Cerebellar nuclear complex (tissue), 1 donor: ENCODE measurements at places on chromosomes 3 and 15.

DNA sequence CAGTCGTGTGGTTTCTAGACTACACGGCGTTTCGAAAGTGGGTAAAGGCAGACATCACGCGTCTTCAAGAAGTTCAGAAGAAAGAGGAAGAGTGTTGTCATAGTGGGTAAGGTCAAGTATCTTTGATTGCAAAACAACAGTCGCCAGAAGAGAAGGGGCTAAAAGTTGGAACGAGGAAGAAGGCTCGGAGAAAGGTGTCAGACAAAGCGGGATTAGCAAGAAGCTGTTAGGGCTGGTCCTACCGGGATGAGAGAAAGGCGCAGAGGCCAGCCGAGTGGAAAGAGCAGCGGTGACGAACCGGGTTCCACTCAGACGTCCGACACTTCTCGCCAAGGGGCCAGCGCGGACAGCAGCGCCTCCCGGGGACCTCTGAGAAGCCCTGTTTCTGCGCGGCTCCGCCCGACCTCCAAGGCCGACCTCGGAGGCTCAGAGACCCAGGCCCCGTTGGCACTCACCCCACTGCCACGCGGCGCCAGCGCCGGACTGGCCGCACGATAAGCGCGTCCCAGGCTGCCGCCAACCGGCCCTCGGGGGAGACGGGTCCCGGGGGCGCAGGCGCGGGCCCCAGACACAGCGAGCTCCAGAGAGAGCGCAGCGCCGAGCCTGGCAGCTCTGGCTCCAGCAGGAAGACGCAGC is 436 bp downstream of the ADPGK start:
- DNase-seq, result no peak

DNA sequence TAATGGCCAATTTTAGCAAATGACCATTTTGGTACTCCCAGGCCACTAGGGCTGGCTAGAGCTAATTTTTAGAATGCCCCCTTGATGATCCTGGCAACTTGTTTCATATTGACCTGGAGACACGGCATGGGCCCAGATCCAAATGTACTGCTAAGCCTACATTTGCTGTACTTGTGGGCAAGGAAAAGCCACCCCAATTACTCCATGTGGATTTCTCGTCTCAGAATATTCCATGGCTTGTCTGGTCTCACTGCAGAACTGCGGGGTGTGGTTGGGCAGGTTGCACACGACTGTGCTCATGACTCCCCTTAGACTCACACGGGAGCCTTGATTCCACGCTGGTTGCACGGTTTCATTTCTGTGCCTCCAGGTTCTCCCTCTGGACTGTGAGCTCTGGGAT is 140.9 kb downstream of the RPLP1 start:
- DNase-seq, result no peak

GRCh38 chr15:89845305-89845893 is 30.7 kb upstream of the ANPEP start:
- DNase-seq, result no peak

- DNase-seq, result no peak
These were observed 11.5 kb downstream of the LIPC start for GRCh38 chr15:58443308-58443707.

GRCh38 chr3:156513619-156514018 is 41.3 kb downstream of the SSR3 start:
- no peak for DNase-seq

DNA sequence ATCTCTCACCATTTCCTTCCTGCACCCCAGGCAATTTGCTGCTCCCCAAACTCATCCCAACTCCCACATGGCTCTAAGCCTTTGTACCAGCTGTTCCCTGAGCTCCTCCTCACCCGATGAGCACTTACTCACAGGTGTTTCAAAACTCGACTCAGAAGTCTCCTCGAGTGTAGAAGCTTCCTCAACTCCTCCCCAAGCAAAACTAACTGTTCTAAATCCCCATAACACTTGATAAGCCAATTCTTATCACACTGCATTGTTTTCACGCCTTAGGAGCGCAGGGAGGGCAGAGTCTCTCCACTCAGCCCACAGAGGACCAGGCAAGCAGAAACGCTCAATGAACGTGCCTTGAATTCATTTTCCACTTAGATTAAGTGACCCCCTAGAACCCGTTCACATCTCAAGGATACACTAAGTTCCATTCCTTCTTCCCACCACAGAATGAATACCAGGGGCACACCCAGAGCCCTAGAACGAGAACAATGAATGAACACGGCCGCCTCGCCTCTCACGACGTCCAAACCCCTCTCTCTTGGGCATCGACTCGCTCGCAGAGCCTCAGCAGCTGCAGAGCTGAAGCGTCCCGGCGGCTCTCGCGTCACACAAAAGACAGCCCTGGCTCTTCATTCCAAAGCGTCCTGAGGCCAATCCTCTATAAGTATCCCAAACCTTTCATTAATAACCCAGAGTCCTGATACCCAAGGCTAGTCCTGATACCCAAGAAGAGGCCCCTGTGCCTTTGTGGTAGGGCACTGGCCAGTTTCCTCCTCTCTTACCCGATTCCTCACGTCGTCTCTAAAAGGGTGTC is 1.1 kb downstream of the RAF1 start:
- no peak for DNase-seq

- no peak for DNase-seq
These were observed 41.3 kb downstream of the MYRIP start for GRCh38 chr3:39850716-39851032.

- DNase-seq, result no peak
These were observed 170.6 kb upstream of the TSC22D2 start for GRCh38 chr3:150237490-150237889.

DNA sequence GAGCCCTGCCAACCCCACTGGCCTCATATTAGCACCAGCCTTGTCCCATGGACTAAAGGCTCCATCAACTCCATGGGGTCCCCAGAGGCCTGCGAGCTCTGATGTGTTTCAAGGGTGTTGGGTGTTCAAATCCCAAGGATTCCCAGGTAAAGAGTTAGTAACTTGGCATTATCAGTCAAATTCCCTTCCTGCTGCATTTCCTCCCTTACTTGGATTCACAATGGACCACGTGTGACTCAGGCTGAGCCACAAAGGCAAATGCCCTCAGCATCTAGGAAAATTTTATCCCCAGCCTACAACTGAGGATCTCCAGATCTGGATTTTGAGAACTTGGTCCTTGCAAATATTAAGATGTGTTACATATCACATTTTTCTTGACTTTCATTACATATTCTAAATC is 58.8 kb downstream of the GADL1 start:
- DNase-seq, result no peak

DNA sequence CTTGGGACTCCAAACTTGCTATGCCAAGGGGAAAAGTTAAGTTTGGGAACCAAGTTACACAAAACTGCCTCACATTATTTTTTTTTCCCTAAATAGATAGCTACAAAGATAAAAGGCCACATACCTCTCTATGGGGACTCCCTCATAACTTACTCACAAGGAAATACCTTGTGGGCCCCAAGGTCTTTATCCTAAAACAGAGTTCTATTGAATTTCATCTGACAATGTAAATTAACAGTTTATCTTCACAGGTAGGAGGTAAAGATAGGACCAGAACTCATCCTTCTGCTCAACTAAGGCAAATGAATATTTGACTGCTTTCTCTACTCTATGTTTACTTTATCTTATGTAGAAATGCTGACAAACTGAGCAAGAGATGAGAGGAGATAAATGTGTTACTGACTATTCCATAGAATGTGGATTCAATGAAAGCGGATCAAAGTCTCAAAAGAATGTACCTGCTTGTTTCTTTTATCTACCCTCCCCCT is 1278.0 kb downstream of the OTOL1 start:
- no peak for DNase-seq

- DNase-seq, result no peak
These were observed 100.7 kb downstream of the RBMS3 start for GRCh38 chr3:29381595-29381994.

DNA sequence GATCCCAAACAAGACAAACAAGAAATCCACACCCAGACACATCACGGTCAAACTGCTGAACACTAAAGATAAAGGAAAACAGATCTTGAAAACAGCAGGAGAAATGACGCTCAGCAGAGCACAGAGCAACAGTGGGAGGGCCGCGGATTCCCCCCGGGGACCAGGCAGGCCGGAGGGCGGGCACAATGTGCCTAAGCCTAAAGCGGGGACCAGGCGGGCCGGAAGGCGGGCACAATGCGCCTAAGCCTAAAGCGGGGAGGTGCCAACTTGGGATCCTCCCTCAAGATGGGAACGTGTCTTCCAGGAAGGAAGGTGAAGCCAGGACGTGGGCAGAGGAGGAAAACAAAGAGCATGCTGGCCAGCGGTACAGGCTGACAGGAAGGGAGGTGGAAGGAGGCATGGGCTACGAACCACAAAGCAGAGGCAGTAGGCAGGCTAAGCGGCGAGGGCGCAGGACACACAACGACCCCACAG is 31.1 kb downstream of the CYFIP1 start:
- no peak for DNase-seq

GRCh38 chr3:186883686-186884058 is 41.2 kb downstream of the ADIPOQ start:
- no peak for DNase-seq

DNA sequence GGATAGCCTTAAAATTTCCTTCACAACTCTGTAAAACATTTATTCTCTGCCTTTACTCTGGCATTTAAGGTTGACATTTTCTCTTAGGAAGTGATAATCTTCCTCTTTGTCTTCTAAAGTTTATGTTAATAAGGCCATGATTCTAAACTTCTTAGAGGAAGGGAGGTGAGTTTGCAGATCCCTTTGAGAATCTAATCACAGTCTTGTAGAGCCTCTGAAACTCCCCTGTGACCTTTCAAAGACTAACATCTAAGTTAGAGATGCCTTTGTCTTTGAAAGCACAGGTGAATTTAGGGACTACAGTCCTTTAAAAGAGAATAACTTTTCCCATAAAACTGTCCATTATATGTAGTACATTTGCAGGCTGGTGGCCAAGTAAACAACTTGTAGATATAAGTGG is 115.1 kb downstream of the PLCL2 start:
- DNase-seq, result no peak

DNA sequence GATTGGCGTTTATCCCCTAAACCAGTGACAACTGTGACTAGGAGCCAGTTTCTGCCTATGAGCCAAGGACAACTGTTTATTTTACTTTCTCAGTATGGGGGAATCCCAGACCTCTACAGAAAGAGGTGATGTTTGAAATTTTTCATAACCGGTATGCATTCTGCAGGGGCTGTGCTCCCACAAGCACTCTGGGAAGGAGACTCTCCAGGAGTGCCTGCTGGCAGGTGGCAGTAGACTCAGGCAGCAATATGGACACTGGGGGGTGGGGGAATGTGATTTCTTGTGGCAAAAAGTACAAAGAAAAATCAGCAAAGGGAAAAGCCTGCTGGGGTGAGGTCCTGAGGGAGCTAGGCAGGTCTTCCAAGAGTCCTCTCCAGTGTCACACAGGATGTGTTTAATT is 5.9 kb downstream of the TGM4 start:
- DNase-seq, result no peak

DNA sequence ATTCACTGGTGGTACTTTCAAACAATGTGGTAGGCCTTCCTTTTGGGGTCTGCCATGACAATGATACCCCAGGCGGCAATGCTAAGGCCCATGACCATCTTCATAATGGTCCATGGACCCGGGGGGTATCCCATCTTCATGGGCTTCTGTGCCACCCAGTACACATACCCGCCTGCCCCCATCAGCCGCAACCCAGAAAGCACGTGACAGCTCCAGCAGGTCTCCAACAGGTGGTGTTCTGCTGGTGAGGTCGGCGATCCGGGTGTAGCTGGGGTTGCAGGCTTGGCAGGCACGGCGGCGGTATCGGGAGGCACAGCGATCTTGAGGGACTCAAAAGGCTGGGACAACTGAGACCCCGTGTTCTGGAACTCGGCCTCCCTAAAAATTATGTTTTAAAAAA is 214.5 kb downstream of the SNRPN start:
- no peak for DNase-seq

DNA sequence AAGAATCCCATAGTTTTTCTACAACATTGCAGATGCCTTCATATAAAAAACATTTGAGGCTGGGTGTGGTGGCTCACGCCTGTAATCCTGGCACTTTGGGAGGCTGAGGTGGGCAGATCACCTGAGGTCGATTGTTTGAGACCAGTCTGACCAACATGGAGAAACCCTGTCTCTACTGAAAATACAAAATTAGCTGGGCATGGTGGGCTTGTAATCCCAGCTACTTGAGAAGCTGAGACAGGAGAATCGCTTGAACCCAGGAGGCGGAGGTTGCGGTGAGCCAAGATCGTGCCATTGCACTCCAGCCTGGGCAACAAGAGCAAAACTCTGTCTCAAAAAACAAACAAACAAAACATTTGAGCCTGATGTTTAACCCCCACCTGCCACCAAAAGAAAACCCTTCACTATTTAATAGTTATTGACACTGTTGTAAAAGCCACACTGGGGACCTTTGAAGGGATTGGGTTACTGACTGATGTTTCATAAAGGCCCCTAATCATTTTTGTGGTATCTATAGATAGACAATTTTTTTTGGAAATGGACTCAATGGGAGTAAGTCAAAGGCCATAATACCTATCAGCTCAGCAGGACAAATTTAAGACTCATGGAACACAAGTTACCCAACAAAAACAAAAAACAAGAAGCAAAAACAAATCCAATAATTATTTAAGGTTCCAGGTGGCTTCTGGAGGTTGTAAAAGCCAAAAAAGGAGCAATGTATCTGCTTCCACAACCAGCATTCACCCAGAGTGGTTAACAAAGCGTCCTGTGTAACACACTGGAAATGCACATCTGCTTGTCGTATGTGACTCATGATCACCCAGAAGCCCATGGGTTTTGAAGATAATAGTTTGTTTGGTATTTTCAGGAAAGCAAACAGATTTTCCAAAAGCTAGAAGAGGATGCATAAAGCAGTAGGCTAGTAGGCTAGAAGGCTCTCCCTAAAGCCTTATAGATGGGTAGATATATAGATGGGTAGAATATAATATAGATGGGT is 41.2 kb downstream of the CDCP1 start:
- no peak for DNase-seq

DNA sequence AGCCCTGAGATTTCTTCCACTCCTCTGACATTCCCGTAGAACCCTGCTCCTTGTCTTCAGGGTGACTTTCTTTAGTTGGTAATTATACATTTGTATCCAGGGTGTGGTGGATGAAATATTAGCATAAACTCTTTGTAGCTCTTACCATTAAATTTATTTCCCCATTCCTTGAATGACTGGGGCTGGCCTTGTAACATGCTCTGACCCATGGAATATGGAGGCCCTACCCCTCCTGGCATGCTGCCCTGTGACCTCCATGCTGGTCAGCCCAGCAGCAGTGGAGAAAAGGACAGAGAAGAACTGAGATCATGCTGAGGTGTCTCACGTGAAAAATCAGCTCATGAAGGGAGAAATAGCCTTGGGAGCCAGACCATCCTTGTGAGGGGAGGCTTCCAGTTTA is 96.1 kb upstream of the PROK2 start:
- DNase-seq, result no peak

- no peak for DNase-seq
These were observed 65.8 kb upstream of the CFAP20DC start for GRCh38 chr3:59115364-59116232.

DNA sequence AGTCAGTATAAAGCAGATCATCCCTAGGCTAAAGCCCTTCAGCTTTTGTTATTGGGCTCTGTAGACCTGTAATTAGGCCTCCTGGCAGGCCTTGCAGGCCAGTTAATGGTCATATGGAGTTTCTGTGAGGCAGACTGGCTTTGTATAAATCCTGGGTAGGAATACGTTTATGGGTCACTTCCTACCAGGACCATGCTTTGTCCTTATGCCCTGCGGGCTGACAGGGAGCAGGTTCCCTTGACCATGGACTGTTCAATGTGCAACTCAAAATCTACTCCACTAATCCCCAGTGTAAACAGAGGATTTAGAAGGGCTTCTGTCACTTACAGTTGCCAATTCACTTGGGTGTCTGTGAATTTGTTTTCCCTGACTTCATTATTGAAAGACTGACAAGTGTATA is 202.7 kb upstream of the MLF1 start:
- no peak for DNase-seq

GRCh38 chr3:148974726-148975125 is 16.6 kb upstream of the GYG1 start:
- DNase-seq, result no peak
